ENCODE measurements at places on chromosomes 16 and 17.

GRCh38 chr17:18259621-18260331, 686 bp upstream of the MIEF2 start:
- no peak for DNase-seq

DNA sequence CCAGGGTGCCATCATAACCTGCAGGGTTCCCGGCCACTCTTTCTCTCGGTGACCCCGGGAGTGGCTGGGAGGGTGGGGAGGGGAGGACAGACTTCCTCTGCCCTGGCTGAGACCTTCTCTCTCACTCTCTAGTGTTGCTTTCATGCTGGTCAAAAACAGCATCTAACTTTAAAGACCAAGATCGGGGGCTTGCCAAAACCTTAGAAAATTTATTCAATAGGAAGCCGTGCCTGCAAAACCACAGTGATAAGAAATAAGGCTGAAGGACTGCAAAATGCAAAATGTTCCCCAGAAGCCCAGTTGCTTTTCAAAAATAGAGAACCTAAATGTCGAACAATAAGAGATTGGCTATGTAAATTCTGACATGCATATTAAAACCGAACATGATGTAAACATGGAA, 344.0 kb downstream of the FOXL1 start:
- DNase-seq: no peak

GRCh38 chr16:83143788-83144187, 517.0 kb downstream of the CDH13 start:
- no peak for DNase-seq

DNA sequence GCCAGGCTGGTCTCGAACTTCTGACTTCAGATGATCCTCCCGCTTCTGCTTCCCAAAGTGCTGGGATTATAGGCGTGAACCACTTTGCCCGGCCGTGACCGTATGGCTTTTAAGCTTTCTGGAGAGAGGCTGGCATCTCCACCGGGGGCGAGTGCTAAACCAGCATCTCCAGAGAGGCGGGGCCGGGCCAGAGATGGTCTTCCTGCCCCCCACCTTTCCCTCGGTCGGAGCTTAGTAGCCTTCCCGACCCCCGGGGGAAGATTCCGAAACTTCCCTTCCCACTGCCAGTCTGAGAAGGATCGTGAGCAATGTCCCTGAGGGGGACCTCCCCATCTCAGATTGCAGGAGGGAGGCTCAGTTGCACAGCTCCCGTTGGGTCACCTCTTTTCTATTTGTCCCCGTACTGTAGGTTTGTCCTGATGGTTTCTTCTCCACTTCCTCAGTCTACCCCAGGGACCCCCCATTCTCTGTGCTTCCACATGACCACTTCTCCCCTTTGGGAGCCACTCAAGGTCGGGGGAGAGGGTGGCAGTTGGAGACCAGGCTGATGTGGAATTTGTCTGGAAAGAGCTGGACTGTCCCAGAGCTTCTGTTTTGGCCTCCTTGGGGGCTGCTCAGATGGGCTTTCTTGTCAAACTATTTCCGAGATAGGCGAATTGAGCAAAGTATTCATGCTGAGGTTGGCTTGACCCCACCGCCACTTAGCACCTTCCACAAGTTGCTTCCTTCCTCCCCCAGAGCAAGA, 18.2 kb downstream of the IGF2BP1 start:
- DNase-seq: no peak

DNA sequence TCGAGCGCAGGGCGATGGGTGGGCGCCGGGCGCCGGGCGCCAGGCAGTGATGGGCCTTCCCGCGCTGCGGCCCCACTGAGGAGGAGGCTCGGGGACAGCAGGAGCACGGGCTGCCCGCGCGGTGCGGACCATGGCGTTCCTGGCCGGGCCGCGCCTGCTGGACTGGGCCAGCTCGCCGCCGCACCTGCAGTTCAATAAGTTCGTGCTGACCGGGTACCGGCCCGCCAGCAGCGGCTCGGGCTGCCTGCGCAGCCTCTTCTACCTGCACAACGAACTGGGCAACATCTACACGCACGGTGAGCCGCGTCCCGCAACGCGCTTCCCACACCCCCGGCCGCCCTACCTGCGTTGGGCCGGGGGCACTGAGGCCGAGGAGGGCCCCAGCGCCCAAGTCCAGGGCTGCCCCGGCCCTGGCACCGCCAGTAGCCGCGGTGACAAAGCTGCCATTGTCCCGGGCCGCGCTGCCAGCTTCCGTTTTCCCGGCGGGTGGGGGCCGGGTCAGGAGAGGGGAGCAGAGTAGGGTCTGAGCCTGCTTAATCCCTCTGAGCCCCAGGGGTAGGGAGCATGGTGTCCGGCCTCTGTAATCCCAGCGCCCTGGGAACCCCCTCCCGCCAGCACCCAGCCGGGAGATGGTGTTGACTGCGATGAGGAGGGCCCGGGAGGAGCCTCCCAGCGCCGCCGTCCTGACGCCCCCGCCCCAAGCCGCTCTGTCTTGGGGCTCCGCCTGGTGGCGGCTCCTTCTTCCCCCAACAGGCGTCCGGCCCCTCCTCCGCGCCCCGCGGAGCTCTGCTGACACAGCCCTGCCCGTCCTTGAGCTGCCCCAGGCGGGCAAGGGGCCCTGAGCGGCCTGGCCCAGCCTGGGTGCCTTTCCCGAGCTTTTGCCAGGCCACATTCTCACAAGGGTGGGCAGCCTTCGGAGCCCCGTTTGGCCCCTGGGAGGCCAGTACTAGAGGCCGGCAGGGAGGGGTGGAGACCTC, 685 bp downstream of the PAQR4 start:
- no peak for DNase-seq

DNA sequence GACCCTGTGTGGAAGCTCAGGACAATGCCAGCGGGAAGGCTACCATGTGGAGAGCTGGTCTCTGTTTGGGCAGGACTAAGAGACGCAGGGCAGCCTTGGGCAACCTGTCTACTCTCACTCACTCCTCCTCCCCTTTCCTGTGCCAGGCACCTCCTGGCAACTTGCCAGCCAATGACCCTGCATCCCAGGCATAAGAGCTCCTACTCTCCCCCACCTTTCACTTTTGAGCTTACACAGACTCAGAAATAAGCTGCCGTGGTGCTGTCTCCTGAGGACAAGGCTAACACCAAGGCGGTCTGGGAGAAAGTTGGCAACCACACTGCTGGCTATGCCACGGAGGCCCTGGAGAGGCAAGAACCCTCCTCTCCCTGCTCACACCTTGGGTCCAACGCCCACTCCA, 2.6 kb downstream of the HBM start:
- no peak for DNase-seq

DNA sequence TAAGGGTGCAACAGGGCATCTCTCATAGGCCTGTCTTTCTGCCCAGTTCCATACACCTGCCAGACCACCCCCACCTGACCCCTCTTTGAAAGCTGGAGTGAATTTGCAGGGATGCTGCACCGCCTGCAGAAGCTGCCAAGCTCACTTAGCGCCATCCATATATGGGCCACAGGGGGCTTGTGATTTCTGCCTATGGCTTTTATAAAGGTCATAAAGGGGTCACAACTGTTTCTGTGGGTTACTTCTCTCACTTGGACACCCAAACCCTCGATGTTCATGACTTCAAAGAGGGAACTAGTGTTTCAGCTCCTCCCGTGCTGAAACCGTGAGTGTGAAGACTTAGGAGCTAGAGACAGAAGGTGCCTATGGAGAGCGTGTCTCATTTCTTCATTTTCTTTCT, 23.9 kb upstream of the MEAK7 start:
- DNase-seq: no peak

DNA sequence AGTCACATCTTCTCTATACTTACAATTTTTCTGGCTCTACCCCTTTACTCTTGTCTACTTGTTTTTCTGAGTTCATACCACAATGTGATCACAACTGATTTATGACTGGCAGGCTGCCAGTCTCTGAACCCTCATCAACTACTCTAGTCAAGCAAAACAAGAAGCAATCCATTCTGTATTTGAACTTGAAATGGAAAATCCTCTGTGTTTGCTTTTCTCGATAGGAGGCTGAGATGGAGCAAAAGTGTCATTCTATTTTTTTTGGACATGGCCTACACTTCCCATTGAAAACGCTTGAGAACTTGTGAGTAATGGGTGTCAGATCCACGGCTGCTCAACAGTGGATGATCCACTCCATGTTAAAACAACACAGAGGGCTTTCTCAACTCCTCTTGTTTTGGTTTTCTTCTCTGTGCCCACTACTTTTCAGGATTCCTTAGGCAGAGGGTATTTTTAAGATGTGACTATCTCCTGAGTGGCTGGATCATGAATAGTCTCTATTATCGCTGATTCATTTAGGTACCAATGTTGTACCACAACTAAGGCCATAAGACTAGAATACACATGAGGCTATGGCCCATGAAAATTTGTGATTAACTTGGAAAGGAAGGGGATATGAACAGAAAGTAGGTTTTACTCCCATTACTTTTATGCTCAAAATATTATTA, 11.7 kb downstream of the TMEM100 start:
- no peak for DNase-seq

DNA sequence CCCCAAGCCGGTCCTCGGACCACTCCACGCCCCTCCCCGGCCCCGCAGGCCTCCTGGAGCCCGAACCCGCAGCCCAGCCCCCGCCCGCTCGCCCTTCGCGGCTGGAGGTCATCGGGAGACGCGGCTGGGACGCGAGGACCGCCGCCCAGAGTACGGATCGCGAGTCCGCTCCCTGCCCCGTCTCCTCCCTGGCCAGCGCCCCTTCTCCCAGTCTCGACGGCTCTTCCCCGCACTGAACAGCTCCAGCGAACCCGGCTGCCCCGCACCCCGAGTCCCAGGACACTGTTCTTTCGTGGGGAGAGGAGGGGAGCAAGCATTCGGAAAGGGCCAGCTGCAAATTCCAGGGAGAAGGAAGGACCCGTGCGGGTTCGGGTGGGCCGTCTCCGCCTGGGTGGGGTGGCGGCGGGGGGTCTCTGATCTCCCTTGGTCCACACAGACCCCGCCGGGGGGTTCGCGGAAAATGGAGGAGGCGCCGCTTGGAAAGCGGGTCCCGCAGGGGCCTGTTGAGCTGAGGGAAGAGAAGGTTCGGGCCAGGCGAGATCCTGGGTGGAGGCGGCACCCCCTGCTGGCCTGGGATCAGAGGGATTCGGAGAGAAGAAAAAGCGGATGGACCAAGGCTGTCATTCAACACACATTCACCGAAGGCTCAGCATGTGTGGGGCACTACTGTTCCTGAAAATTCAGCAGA, 632 bp upstream of the RTN4RL1 start:
- DNase-seq: no peak

DNA sequence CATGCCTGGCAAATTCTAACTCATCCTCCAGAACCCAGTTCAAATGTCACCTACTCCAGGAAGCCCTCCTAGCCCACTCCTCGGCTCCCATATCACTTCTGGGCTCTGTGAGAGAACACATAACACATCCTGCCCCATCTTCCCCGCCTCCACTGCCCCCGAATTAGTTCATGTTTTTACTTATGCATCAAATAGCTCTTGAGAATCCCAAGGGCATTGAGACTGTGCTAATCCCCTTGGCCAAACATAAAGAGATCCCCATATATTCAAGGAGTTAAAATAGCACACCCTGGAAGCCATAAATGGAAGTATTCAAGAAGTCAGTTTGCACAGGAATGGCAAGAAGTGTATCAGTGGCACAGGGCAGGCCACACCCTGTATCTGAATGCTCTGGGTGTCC, 2.0 kb upstream of the CREBBP start:
- DNase-seq: no peak

DNA sequence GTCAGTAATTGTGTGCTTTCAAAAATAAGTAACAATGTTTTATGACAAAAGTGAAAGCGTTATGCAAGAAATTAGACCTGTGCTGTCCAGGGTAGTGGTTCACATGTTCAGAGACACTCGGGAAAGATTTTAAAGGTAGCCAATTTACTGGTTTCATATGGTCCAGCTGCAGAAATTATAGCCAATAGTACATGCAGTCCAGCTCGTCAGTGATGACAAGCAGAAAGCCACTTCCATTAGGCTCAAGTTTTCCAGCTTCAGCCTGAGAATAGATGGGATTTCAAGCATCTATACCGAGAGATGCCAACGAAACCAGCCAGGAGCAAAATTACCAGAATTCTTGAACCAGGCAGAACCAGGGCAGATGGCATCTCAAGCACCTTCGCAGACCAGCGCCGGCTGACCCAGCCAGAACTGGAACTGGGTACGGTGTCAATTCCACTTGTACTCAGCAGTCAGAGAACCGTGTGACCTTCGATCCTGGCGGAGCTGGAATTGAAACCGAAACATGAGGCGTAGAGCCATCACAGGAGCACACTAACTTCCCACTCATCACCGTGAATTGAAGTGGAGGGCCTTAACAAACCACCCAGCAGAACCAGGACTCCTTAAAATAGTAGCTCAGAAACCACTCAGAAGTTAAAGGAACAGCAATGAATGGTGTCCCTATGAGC, 207.9 kb upstream of the HSBP1 start:
- DNase-seq: no peak

DNA sequence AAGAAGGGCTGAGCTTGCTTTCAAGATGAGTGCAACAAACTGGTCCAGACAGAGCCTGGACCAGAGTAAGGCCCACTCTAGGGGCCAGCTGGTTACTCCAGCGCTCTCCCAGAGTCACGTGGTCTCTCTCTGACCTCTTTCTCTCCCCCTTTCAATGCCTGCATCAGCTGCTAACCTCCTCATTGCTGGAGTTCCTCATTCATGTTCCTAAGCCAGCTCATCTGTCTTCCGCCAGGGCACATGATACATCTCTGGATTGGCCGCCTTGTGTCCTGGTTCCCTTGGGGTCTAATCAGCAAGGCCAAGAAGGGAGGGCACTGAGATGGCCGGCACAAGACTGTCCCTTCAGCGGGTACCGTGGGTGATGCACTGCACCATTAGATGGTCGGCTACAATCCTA, 26.9 kb upstream of the ZFP90 start:
- no peak for DNase-seq

DNA sequence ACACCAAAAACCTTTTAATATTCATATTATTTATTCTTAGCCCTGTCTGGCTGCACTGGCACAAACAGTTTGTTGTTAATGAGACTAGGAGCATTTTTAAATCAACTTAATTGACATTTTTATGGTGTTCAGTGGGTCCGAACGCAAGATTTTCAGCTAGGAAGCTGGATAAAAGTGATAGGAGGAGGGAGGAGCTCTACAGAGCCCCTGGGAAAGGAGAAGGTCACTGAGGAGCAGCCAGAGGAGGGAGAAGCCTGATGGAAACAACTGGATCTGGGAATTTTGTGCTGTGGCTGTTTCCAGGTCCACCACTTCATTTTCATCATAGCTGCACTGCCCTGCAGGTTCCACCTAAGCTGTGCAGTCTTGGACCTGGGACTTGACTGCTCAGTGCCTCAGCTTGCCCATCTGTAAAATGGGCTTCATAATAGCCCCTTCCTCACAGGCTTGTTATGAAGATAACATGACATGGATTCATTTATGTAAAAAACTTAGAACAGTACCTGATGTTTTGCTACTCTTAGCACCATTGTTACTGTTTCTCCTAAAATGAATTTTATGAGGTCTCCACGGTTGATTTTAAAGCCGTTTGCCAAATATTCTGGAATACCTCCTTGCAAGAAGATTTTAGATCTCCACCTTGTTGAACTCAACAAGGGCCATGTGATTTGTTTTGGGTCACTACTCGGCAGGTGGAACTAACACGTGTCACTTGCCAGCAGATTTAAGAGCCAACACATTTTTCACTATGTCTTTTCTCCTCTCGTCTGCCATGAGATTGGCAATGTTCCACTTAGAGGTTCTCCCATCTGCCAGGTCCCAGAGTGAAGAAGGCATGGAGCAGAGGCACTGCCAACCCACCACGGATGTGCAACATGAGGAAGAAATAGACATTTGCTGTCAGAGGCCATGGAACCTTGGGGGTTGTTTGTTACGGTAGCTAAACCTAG, 18.7 kb upstream of the GRIN2A start:
- DNase-seq: no peak

Measured in stimulated activated CD4-positive, alpha-beta T cell treated with anti-CD3 and anti-CD28 coated beads, Interleukin-1b, Interleukin-23, amount 100 ng/mL, for 1 hour (primary cell).